ENCODE measurements at places on chromosomes 6 and 20. TPM values are rescaled to one million over a fixed set of nuclear protein-coding genes. Genes with fewer than 3 reads are reported as not detected.

The PSMB8 gene
- total RNA-seq: 33.0 TPM

The CNPY3 gene
- 13.6 TPM for total RNA-seq

The CHMP4B gene
- total RNA-seq: 77.8 TPM

- ATAC-seq: no peak
Measured at GRCh38 chr6:139240161-139241010, 51.4 kb downstream of the TXLNB start.

DNA sequence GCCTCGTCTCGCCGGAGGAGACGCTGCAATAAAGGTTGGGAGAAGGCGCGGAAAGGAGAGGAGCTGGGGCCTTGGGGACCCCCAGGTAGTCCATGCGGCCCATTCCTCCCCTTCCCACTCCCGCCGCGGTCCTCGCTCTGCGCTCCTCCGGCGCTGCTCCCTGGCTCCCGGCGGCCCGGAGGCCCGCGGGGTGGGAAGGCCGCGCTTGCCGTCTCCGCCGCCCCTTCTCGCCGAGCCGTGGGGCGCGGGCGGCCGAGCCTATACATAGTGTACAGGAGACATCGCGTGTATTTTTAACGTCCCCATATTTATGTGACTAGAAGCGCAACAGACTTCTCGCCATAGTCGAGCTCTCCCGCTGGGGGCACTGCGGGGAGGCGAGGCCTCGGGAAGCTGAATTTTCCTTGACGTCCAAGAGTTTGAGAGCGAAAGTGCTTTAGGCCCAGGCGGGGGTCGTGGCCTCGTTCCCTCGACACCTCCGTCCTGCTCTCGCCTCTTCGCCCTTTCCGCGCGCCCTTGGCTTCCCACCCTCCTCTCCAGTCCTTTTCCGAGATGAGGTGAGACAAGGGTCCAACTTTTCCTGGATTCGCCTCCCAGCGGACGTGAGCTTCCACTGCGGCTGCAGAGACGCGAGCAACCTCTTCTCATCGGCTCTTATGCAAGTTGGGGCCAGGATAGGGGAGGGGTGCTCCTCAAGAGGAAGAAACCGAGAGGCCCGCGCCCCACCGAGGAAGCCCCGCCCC, 29.0 kb downstream of the SLC12A5 start:
- peak; percentile 34 for ATAC-seq

DNA sequence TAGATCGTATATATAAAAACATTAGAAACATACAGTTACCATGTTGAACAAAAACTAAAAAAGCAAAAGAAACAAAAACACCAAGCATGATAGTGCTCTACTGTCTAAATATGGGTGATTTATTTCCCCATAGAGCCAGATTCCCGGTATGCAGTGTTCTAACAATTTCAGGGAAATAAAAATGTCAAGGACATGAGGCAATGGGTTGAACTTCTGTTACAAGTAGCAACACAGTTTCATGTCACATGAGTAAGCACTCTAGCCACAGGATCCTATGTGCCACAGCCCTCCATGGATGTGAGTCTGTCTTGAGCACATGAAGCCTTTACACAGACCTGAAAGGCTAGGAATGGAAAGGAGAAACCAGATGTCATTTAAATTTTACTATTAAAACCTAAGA, 96.0 kb downstream of the MAP3K5 start:
- ATAC-seq: peak; percentile 83

GRCh38 chr6:52937908-52938307, 28.4 kb upstream of the GSTA3 start:
- no peak for ATAC-seq

- ATAC-seq: peak; percentile 73
Measured at GRCh38 chr6:157954150-157955117, 27.2 kb upstream of the SYNJ2 start.

GRCh38 chr20:2302384-2303060, 6.7 kb downstream of the TGM3 start:
- ATAC-seq: no peak

DNA sequence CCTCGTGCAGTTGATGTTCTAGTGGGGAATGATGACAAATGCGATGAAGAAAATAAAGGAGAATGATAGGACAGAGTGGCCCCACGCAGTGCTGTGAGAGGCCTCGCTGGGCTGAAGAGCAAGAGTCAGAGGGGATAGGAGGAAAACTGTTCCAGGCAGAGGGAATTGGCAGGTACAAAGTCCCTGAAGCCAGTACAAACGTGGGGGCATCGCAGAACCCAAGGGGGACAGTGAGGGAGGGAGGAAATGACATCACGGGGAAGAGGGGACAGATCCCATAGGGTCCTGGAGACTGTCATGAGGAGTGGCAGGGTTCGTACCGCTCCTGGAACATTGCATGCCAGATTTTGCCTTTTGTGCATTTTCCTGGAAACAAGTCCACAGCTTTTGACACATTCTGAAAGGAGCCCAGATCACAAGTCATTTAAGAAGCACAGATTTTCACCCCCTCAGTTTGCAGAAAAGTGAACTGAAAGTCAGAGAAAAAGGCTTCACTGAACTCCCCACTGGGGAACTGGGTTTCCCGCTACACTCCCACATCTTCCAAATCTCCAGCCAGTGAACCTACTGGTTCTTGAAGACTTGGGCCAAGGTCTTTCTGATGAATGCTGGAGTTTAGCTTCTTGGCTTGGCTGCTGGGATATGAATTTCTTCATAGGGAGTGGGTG, 77.0 kb downstream of the SULF2 start:
- no peak for ATAC-seq

DNA sequence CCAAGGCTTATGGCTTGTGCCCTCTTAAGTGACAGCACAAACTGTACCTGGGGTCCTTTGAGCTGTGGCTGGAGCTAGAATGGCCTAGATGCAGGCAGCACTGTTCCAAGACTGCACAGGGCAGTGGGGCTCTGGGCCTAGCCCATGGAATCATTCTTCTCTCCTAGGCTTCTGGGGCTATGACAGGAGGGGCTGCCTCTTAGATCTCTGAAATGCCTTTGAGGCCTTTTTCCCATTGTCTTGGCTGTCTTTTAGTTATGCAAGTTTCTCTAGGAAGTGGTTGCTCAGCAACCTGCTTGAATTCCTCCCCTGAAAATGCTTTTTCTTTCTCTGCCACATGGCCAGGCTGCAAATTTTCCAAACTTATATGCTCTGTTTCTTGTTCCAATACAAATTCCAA, 183.4 kb downstream of the WDR27 start:
- no peak for ATAC-seq

Measured in esophagus mucosa (tissue), 1 donor.